AG09309 (cell line): ENCODE measurements at places on chromosomes 13 and 19.

GRCh38 chr19:54739587-54740497, 1.5 kb downstream of the KIR2DL3 start:
- DNase-seq = no peak

GRCh38 chr13:90943946-90944345, 403.5 kb upstream of the MIR17HG start:
- DNase-seq = no peak

DNA sequence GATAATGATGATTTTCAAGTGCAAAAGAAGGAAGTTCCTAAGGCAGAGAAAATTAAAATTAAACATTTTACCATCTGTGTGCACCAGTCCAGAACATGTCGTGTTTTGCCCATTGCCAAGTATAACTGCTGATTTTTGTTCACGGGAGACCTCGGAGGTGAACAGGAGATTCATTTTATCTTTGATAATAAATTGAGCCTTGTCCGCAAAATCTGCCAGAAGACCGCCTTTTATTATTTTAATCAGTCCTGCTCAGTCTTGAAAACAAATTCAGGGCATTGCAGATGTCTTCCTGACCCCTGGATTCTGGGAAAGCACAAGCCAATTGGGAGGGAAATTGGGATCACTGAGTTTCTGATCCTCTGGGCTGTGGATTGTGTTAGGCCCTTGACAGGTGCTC, 165.9 kb downstream of the STK24 start:
- DNase-seq = no peak

DNA sequence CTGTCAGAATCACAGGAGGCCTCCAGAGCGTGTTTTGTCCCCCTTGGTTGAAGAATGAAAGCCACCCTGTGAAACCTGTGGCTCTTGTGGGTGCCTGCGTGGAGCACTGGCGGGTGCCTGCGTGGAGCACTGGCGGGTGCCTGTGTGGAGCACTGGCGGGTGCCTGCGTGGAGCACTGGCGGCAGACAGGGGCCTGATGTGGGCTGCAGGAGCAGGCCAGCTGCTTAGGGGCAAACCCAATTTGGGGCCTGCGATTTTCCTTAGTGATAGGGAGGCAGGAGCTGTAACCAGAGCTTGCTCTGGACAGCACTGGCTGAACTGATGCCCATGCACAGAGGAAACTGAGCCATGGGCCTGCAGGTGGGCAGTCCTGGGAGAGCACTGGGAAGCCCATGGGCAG, 24.3 kb downstream of the ARHGEF7 start:
- DNase-seq = no peak

GRCh38 chr13:90623318-90624011, 724.0 kb upstream of the MIR17HG start:
- DNase-seq = no peak

DNA sequence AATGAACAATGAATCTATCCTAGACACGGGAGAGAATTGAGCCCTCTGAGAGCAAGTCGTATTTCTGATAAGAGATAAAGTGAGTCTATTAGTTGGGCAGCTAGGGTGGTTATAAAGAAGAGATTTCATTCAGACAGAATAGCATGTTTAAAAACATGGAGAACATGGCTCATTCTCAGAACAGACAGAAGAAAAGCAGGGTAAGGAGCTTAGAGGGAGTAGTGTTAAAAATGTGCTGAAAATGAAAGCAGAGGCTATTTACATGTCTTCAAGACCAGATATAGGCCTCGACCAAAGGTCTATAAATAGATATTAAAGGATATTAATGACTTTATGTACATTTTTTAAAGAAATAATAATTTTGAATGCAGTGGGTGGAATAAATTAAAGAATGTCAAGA, 149.5 kb downstream of the SLITRK1 start:
- no peak for DNase-seq

DNA sequence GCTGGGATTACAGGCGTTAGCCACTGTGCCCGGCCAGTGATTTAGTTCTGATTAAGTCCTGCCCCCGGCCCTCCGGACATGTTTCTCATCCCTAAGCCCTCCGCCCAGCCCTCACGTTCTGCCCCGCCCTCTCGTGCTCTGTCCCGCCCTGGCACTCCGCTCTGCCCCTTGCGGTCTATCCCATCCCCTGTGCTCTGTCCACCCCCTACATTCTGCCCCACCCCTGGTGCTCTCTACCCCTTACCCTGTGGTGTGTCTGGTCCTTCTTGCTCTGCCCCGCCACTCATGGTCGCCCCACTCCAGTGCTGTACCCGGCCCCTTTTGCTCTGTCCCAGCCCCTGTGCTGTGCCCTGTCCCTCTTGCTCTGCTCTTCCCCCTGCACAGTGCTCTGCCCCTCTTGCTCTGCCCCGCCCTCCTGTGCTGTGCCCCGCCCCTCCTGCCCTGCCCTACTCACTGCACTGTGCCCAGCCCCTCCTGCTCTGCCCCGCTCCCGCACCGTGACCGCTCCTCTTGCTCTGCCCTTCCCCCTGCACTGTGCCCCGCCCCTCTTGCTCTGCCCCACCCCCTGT, 3.0 kb downstream of the GTPBP3 start:
- no peak for DNase-seq

GRCh38 chr19:42762789-42763188, 2.7 kb downstream of the PSG8 start:
- no peak for DNase-seq

- no peak for DNase-seq
Observed at GRCh38 chr13:102628559-102628958, 31.8 kb downstream of the TPP2 start.

DNA sequence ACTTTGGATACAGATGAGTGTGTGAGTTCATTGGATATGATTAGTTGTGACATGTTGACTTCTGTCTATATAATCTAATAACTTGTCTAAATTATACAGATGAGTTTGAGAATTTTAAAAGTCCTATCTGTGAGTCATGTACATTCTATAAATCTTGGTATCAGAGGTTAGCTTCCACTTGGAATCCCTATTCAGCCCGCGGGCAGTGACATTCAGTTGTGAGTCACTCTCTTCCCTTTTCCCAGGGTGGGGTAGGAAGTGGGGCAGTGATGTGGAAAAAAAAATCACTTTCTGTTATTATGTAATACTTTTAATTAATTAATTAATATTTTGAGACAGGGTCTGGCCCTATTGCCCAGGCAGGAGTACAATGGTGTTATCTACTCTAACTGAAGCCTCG, 33.0 kb upstream of the ZNF808 start:
- DNase-seq = no peak

DNA sequence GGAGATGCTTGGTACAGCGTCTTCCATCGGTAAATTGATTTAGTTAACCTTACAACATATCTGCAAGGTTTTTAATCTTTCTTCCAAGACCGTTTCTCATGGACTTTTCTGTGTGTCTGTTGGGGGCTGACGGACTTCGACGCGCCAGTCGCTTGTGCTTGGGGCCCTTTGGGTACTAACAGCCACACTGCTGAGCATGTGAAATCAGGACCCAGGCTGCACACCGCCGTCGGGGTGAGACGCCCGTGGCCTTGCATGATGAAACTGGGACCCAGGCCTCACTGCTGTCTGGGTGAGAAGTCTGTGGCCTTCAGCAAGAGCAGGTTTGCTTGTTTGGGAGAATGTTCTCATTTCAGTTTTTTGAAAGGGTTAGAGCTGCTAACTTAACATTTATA, 9.8 kb downstream of the ATP4B start:
- DNase-seq = no peak

- DNase-seq = no peak
Observed at GRCh38 chr13:93420206-93420605, 193.6 kb downstream of the GPC6 start.

DNA sequence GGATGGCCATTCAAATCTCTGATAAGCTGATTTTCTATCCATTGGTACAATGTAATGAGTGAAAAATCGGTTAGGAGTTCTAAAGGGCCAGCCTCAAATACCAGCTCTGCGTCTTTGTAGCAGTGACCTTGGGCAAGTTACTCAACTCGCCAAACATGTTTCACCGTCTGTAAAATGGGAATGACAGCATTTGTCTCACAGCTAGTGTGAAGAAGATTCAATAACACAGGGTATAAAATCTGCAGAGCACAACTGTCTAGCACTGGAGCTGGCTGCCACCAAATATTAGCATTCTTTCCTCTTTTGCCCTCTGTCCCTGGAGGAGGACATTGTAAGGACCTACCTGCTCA, 22.1 kb upstream of the SERP2 start:
- DNase-seq = no peak
